Vagina (tissue), 2 donors: ENCODE measurements at places on chromosomes 3 and 15. TPM values are rescaled to one million over a fixed set of nuclear protein-coding genes. Genes with fewer than 3 reads are reported as not detected.

- DNase-seq, result no peak
- H3K4me3 ChIP-seq, result no peak overlapping the region
- H3K27ac ChIP-seq, result no peak overlapping the region
- no peaks in the 10 kb centered on the region for H3K4me1 ChIP-seq
- no peaks in the 10 kb centered on the region for H3K27me3 ChIP-seq
- H3K36me3 ChIP-seq, result no peaks in the 10 kb centered on the region
These were observed 232.1 kb upstream of the GOLIM4 start for GRCh38 chr3:168327856-168328255.

GRCh38 chr15:56989411-56989924 lies 71.0 kb downstream of the TCF12 start:
- H3K4me1 ChIP-seq, result peaks cover 56% of the 10 kb centered on the region
- no peak for DNase-seq
- H3K4me3 ChIP-seq, result no peak overlapping the region

DNA sequence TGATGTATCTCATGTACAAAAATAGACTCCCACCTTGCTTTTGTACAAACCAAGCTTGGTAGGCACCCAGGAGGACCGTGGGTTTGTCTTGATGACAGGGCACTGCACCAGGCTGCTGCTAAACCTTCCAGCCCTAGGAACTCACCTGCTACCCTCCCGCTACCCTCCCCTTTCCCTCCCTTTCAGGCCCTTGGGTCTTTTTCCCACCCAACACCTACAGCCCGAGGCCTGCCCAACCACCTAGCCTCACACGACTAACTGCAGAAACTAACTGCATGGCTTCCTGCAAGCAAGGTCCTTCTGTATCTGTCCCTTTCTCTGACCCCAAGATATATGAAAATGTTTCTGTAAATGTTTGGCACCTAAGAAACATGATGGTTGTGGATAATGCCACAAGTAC lies 11.1 kb downstream of the PPM1M start:
- H3K27ac ChIP-seq, result no peak overlapping the region
- H3K27me3 ChIP-seq, result no peaks in the 10 kb centered on the region
- H3K4me3 ChIP-seq, result no peak overlapping the region
- peaks cover 77% of the 10 kb centered on the region for H3K36me3 ChIP-seq

DNA sequence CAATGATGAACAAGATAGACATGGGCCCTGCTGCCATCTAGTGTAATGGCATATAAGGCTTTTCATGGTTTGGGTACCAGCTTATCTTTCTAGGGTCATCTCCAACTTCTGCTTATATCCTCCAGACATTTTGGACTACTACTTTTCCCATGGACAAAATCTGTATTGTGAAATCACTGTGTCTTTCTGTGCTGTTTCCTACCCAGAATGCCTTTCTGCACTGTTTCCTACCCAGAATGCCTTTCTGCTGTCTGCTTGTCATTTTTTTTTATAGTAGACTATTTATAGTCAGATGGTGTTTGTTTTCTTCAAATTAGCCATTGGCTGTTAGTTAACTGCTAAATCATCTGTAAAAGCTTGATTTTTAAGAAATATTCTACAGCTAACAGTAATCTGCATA lies 20.1 kb downstream of the VPS8 start:
- H3K4me1 ChIP-seq, result no peaks in the 10 kb centered on the region
- no peak overlapping the region for H3K4me3 ChIP-seq
- no peaks in the 10 kb centered on the region for H3K27me3 ChIP-seq
- no peak overlapping the region for H3K27ac ChIP-seq
- DNase-seq, result no peak

- DNase-seq, result peak; percentile 62
- H3K27me3 ChIP-seq, result no peaks in the 10 kb centered on the region
- peaks cover 8% of the 10 kb centered on the region for H3K4me1 ChIP-seq
- no peak overlapping the region for H3K4me3 ChIP-seq
- H3K36me3 ChIP-seq, result no peaks in the 10 kb centered on the region
These were observed 18.0 kb upstream of the FSTL1 start for GRCh38 chr3:120468635-120469295.

DNA sequence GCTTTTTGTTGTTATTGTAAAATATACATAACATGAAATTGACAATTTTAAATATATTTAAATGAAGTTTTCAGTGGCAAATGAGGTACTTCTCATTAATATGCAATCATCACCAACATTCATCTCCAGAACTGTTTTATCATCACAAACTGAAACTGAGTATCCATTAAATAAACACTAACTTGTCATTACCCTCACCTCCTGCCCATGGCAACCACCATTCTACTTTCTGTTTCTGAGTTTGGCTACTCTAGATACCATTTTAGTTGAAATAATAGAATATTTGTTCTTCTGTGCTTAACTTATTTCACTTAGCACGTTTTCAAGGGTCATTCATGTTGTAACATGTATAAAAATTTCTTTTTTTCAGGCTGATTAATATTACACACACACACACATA lies 834.3 kb downstream of the PLOD2 start:
- no peaks in the 10 kb centered on the region for H3K4me1 ChIP-seq
- no peak for DNase-seq
- no peaks in the 10 kb centered on the region for H3K27me3 ChIP-seq

DNA sequence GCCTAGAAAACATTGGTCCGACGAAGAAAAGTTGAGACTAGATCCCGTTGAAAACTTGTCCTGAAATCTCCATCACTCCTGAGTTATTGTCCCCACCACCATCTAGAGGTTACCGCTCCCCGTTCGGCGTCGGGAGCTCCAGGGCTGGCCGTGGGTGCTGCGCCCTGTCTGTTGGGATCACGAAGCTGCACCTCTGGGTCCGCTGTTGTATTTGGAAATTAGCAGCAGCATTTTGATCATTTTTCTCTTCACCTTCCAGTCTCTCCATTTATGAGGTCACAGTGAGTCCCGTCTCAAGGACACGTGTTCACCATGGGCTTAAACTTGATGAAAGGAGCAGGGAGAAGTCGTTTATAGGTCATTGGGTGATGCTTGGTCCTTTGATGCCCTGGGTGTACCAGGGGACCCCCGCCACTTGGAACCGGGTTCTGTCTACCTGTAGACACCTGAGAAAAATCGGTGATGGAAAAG lies 565 bp downstream of the MANF start:
- no peak for DNase-seq
- H3K36me3 ChIP-seq, result no peaks in the 10 kb centered on the region

DNA sequence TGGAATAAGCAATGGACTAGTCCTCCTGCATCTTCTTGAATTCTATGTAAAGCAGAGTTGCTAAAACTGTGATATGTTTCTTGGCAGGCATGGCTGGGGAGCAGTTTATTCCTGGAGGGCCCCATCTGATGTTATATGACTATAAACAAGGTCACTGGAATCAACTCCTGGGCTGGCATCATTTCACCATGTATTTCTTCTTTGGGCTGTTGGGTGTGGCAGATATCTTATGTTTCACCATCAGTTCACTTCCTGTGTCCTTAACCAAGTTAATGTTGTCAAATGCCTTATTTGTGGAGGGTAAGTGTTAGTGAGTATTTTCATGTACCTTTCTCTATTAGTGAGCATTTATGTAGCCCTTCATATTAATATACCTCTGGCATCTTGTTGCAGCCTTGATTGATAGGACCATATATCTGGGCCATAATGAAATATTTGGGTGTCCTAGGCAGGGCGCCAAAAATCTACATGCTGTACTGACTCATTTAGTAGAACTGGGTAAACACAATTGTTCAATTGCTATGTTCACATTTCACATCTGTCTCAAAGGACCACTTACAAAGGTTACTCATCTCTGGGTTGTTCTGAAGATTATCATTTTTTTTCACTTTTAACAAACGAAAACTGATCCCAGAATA lies 52.6 kb upstream of the ADGRG7 start:
- no peak overlapping the region for H3K27ac ChIP-seq
- H3K36me3 ChIP-seq, result no peaks in the 10 kb centered on the region
- no peak for DNase-seq
- no peak overlapping the region for H3K4me3 ChIP-seq

Gene IQCF5
- not detected for total RNA-seq

Gene HRH1
- 9.3 TPM for total RNA-seq

Gene MYL3
- not detected for total RNA-seq
